KBM-7 (cell line): ENCODE measurements at places on chromosomes 6 and 20.

GRCh38 chr6:108942556-108943492 is 94.6 kb downstream of the ARMC2 start:
- DNase-seq: peak; percentile 58

- DNase-seq: no peak
Observed at GRCh38 chr6:160431226-160431625, 83.0 kb downstream of the SLC22A3 start.

- no peak for DNase-seq
Observed at GRCh38 chr6:151402228-151402627, 10.9 kb upstream of the ZBTB2 start.

DNA sequence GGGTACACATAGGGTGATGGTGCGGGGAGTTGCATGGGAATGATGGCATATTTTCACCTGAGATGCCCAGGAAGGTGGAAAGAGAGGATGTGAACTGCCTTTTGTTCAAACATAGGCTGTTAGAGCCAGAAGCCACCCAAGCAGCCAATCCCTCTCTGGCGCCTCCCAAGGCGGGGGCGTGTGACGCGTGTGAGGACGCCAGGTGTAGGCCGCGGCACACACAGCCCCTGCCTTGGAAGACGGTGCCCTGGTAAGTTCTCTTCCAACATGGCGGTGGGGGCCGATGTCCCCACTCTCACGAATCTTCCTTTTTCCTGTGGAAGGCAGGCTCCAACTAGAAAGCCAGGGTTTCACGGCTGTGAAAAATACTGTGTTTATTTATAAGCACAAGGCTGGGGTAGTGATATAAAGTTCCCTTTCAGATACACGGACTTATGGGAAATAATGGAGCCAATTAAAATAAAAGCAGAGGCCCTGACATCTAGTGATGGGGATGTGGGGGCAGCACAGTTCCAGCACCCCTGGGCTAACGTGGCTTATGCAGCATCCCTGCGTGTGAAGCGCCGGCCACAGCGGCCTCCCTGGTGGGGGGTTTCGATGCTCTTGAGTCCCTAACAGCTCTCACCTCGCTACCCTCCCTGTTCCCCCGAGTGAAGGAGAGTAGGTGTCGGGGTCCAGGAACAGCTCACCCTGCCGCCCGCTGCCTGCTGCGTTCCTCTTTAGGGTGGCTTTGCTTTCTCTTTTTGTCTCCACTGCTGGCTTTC is 28.3 kb downstream of the CDH4 start:
- DNase-seq: no peak

GRCh38 chr20:63495741-63496595 is 2.9 kb downstream of the EEF1A2 start:
- DNase-seq: peak; percentile 51

GRCh38 chr6:44062771-44063560 is 64.3 kb downstream of the MRPL14 start:
- peak; percentile 62 for DNase-seq

- no peak for DNase-seq
Observed at GRCh38 chr20:34566978-34567891, 8.7 kb downstream of the MAP1LC3A start.

GRCh38 chr6:138289739-138290138 is 71.4 kb upstream of the PBOV1 start:
- DNase-seq: peak; percentile 21
